Ascending aorta (tissue), 2 donors: ENCODE measurements at places on chromosomes 16 and 17. TPM values are rescaled to one million over a fixed set of nuclear protein-coding genes. Genes with fewer than 3 reads are reported as not detected.
A peak's percentile ranks its signal among the peaks of the same experiment; 100 is the strongest.

- no peaks in the 10 kb centered on the region for H3K4me1 ChIP-seq
- no peak for DNase-seq
These were observed 332.0 kb downstream of the XYLT1 start for GRCh38 chr16:17138801-17139200.

KCNAB3 gene
- total RNA-seq = not detected

DNA sequence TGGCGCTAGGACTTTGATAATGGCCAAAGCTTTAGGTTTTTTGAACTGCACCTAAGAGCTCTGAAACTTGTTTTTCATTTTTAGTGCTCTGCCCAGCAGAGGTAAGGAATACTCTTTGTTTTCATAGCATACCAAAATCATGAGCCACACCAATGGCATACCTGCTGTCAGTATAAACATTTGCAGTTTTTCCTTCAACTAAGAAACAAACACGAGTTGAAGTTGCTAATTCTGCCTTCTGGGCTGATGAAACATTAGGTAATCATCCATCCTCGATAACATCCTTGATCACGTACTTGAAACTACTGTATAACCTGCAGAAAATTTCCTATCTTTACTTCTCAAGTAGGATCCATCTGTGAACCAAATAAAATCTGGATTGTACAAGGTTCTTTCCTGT lies 20.6 kb upstream of the B4GALNT2 start:
- H3K4me1 ChIP-seq = no peaks in the 10 kb centered on the region
- no peaks in the 10 kb centered on the region for H3K27me3 ChIP-seq
- no peaks in the 10 kb centered on the region for H3K36me3 ChIP-seq
- no peak overlapping the region for H3K4me3 ChIP-seq
- no peak overlapping the region for H3K27ac ChIP-seq
- no peak for DNase-seq

- H3K27me3 ChIP-seq = no peaks in the 10 kb centered on the region
- H3K27ac ChIP-seq = no peak overlapping the region
- H3K4me3 ChIP-seq = no peak overlapping the region
These were observed 128.1 kb downstream of the HS3ST2 start for GRCh38 chr16:22941970-22942501.

AANAT gene
- total RNA-seq = not detected

SAMD14 gene
- total RNA-seq = 3.2 TPM

GRCh38 chr17:8237175-8237574 lies 10.7 kb downstream of the CTC1 start:
- no peak overlapping the region for H3K27ac ChIP-seq
- no peaks in the 10 kb centered on the region for H3K4me1 ChIP-seq
- no peak overlapping the region for H3K4me3 ChIP-seq
- DNase-seq = no peak
- peaks cover 94% of the 10 kb centered on the region for H3K36me3 ChIP-seq

GRCh38 chr17:34118564-34118963 lies 136.5 kb upstream of the CCL2 start:
- H3K27me3 ChIP-seq = no peaks in the 10 kb centered on the region
- H3K4me3 ChIP-seq = no peak overlapping the region
- H3K4me1 ChIP-seq = no peaks in the 10 kb centered on the region
- H3K36me3 ChIP-seq = no peaks in the 10 kb centered on the region
- DNase-seq = no peak

CDH8 gene
- not detected for total RNA-seq

CMTM4 gene
- 20.1 TPM for total RNA-seq

- no peak overlapping the region for H3K27ac ChIP-seq
- H3K36me3 ChIP-seq = no peaks in the 10 kb centered on the region
- H3K27me3 ChIP-seq = no peaks in the 10 kb centered on the region
- no peak for DNase-seq
- no peak overlapping the region for H3K4me3 ChIP-seq
These were observed 88.5 kb upstream of the HNF1B start for GRCh38 chr17:37833237-37833859.

DNA sequence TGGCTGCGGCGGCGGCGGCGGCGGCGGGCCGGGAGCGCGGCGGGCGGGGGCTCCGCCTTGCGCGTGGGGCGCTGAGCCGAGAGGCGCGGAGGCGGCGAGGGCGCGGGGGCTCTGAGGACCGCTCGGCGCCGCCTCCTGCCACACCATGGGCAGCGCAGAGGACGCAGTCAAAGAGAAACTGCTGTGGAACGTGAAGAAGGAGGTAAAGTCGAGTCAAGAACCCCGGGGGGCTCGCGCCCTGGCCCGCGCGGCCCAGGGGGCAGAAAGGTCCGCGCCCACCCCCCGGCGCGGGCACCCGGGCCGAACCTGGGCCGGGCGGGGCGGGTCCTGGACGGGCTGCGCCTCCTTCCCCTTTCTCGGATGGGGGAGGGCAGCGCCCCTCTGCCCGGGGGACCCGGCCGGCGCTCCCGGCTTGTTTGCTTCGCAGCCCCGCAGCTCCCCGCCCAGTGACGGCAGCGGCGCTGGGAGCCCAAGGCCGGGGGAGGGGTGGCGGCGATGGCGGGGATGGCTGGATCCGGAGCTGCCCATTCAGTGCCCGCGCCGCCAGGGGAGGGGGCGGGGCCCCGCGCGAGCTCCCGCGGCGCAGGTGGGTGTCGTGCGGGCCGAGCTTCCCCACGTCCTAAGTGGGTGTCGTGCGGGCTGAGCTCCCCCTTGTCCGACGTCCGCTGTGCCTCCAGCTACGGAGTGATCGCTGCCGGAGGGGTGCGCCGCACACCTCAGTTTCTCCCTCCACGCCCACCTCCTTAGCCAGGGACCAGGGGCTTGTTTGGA lies 428 bp downstream of the SGSM2 start:
- peak overlapping the region; percentile 89 for H3K27ac ChIP-seq
- H3K4me3 ChIP-seq = peak overlapping the region; percentile 95
- H3K36me3 ChIP-seq = peaks cover 21% of the 10 kb centered on the region

ZNF624 gene
- 0.53 TPM for total RNA-seq

DNA sequence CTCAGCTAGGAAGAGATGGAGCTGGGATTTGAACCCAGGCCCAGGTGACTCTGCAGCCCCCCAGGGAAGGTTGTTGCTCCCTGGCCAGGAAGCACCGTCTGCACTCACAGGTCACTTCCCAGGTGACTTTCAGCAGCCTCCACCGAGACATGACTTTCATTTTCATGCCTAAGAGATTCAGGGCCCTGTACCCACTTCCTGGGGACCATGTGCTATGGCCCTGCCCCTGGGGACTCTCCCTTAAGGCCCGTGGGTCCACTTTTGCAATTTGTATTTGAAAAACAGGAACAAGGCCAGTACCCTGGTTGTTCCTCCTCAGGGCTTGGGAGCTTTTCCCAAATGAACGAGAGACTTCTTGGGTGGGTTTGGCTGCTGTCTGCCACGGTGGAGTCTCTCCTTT lies 191.0 kb downstream of the IRF8 start:
- no peak for DNase-seq
- no peak overlapping the region for H3K4me3 ChIP-seq
- no peaks in the 10 kb centered on the region for H3K36me3 ChIP-seq
- no peaks in the 10 kb centered on the region for H3K4me1 ChIP-seq
- no peaks in the 10 kb centered on the region for H3K27me3 ChIP-seq
- H3K27ac ChIP-seq = no peak overlapping the region

IRX5 gene
- not detected for total RNA-seq

DNA sequence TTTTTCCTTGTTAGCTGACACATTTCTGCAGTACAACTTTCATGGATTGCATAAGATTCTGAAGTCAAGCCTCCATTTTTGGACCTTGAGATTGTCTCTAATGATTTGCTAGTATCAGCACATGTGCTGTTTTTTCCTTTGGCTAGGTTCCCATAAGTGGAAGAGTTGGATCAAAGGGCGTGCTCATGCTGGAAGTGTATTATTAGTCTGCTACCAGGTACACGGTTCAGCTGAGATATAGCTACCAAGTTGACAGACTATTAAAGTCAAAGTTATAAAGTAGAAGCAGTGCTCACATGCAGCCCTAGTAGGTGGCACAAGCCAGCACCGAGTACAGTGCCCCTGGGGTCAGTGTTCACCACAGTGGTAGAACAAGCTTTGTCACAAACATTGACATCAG lies 3.2 kb downstream of the FAHD1 start:
- H3K27ac ChIP-seq = no peak overlapping the region
- peaks cover 4% of the 10 kb centered on the region for H3K36me3 ChIP-seq
- DNase-seq = no peak
- H3K4me3 ChIP-seq = no peak overlapping the region
- H3K27me3 ChIP-seq = no peaks in the 10 kb centered on the region

FAM20A gene
- 60.0 TPM for total RNA-seq

KRT40 gene
- not detected for total RNA-seq

DNA sequence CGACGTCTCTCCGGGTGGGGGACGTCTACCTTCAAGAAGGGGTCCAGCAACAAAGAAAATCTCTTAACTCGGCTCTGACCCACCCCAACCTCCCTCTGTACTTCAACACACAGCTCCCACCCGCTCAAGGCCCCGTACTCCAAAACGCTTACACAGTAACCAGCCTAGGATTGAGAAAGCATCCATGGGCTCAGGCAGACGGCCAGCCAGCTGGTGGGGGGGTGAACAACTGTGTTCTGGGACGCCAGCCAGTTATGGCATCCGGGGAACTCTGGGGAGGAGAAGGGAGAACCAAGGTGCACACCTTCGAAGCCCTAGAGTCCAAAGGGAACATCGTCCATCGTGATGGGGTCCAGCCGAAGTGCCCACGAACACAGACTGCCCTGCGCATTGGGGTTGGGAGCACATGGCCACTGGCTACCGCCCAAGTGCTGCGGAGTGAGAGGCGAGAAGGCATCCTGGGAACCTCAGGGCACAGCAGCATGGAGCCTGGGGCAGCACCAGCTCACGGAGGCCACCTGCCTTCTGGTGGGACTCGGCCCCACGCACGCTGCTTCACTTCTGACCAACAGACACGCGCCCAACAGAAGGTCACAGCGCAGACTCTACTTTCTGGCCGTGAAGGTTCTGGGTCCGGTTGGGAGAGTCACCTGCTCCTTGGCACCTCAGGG lies 14.3 kb downstream of the SLC16A3 start:
- no peak overlapping the region for H3K4me3 ChIP-seq
- DNase-seq = no peak
- peak overlapping the region; percentile 53 for H3K27ac ChIP-seq
- H3K4me1 ChIP-seq = peaks cover 55% of the 10 kb centered on the region
- H3K36me3 ChIP-seq = peaks cover 65% of the 10 kb centered on the region
- H3K27me3 ChIP-seq = no peaks in the 10 kb centered on the region

MARVELD3 gene
- total RNA-seq = not detected

- H3K27me3 ChIP-seq = peaks cover 12% of the 10 kb centered on the region
- H3K4me1 ChIP-seq = peaks cover 15% of the 10 kb centered on the region
- DNase-seq = no peak
- H3K27ac ChIP-seq = no peak overlapping the region
- H3K36me3 ChIP-seq = no peaks in the 10 kb centered on the region
- H3K4me3 ChIP-seq = peak overlapping the region; percentile 56
These were observed 665 bp upstream of the GRIN2C start for GRCh38 chr17:74860229-74860871.

DNA sequence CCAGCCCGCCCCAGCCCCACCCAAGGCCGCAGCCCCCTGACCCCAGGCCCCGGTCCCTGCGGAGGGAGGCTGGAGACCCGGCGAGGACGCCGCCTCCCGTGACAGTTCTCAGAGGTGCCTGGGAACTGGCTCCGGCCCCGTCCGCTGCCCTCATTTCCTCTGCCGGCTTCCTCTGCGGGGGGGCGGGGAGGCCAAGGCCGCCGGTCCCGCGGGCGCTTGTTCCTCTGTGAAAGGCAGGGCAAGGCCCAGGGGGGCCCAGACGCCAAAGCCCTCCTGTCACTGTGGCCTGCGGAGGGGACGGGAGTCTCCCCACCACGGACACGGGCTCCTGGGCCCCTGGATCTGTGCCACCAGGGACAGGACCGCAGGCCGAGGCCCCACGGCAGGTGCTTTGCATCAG lies 5.0 kb upstream of the PVALEF start:
- H3K4me3 ChIP-seq = peak overlapping the region; percentile 39
- H3K36me3 ChIP-seq = no peaks in the 10 kb centered on the region
- DNase-seq = no peak
- H3K27ac ChIP-seq = no peak overlapping the region
- H3K27me3 ChIP-seq = no peaks in the 10 kb centered on the region

CHST6 gene
- total RNA-seq = 4.4 TPM

GRCh38 chr17:76314392-76315227 lies 6.5 kb upstream of the QRICH2 start:
- H3K36me3 ChIP-seq = peaks cover 27% of the 10 kb centered on the region
- H3K27ac ChIP-seq = no peak overlapping the region
- DNase-seq = no peak
- H3K4me3 ChIP-seq = no peak overlapping the region

GRCh38 chr17:50692448-50693035 lies 15.2 kb downstream of the ANKRD40 start:
- DNase-seq = no peak
- peaks cover 24% of the 10 kb centered on the region for H3K36me3 ChIP-seq
- H3K27me3 ChIP-seq = no peaks in the 10 kb centered on the region
- peak overlapping the region; percentile 54 for H3K27ac ChIP-seq
- H3K4me3 ChIP-seq = no peak overlapping the region
